ENCODE measurements at places on chromosomes 12 and 14.

GRCh38 chr12:96274331-96274730 lies 80.2 kb downstream of the ELK3 start:
- no peak for DNase-seq

GRCh38 chr14:65223636-65224035 lies 121.3 kb upstream of the MAX start:
- no peak for DNase-seq

DNA sequence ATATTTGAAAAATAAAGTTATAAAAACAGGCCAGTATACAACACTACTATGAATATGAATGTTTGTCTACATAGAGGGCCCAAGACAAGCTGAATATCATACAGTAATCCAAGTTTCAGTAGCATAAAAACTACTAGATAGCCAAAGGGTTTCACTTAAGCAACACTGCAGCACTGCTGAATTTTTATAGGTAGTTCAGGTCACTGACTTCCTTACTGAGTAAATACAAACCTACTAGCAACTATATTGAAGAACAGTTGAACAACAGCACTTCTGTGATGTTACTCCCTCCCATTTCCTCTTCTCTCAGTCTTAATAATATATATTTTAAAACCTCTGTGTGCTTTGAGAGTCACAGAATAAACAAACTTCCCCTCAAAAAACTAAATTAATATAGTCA lies 42.7 kb downstream of the GTF2A1 start:
- no peak for DNase-seq

DNA sequence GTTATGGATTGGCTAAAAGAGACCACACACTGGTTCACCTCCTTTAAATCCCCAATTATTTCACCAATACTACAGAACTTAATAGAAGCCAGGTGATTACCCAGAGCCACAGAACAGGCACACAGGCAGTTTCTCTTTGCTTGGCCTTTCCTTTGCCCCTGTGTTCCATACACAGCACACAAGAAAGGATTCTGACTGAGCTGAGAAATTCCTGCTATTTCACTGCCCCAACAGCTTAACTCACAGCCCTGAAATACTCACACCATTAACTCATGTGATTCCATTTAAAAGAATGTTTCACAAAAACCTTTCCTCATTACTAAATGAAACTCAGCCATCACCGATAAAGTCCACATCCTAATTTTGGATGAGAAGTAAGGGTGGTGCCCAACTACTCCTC lies 133.6 kb downstream of the MED13L start:
- DNase-seq = no peak

DNA sequence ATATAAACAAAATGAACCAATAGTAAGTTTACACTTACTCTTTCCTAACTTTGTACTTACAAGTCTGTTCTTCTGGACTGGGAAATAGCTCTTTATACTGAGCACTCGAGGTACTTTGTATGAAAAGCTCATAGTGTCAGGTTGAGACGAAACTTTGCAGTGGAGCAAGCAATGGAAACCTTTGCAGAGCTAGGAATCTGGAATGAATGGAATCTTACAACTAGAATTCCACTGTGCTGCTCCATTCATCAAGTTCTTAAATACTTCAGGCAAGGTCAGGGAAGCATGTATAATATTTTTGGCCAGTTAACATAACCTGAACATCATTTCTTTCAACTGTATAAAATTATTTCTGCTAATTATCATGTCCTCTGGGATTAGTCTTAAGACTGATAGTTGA lies 1327.5 kb upstream of the FLRT2 start:
- no peak for DNase-seq

Data from urinary bladder (tissue), 4 donors.